ENCODE measurements at places on chromosomes 5 and 9. TPM values are rescaled to one million over a fixed set of nuclear protein-coding genes. Genes with fewer than 3 reads are reported as not detected.

RANBP3L gene
- 25.5 TPM for total RNA-seq

LRRC14B gene
- total RNA-seq, result not detected

ANKRD18B gene
- not detected for total RNA-seq

DNA sequence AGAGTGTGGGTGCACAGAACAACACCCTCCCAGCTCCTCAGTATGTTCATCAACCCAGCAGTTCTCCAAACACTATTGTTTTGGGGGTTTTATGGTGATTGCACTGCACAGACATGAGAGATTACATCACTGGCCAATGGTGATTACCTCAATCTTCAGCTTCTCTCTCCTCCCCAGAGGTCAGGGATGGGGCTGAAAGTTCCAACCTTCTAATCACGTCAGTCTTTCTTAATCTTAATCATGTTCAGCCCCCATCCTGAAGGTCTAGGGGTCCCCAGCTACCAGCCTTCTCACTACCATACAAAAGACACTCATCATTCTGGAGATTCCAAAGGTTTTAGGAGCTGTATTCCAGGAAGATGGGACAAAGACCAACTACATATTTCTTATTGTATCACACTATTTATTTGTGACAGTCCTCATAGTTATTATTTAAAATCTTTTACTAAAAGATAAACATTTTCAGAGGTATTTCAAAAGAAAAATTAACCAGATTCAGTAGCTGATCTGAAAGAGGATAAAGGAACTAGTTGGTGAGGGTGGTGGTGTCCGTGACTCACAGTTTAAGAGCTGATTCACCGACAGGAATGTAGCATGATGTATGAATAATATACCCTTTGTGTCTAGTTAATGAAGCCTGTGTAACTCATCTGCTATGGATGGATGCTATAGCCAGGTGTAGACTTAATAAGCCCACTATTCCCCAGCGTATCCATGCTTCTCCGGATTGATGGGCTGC, 35.6 kb downstream of the RASEF start:
- DNase-seq, result no peak

GRCh38 chr5:39783756-39784421, 359.1 kb upstream of the DAB2 start:
- DNase-seq, result no peak

DNA sequence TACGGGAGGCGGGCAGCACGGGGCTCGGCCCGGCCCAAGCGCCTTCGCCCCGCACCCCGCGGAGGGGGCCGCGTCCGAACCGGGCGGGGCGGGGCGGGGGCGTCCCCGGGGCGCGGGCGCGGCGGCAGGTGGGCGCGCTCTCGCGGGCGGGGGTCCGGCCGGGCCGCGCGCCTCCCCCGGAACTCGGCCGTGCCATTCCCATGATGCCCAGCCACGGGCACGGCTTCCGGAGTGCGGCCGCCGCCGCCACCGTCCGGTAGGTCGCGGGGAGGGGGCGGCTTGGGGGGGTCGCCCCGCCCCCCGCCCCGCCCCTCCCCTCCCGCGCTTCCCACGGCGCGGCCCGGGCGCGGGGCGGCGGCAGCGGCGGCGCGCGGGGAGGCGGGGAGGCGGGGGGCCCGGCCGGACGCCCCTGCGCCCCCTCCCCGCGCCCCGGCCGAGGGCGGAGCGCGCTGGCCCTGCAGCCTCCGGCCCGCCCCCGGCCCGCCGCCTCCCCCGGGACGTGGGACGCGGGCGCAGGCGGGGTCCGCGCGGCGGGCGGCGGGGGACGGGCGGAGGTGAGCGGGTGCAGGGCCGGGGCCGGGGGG, at the start of gene PPP1R26:
Gene PPP1R26, plus strand, starts transcription at position 314 of the 584 bp plus-strand sequence. CDS start 4,729 bp downstream, outside the sequence.
- DNase-seq, result no peak

- DNase-seq, result no peak
Measured at GRCh38 chr9:82597241-82598203, 465.4 kb downstream of the RASEF start.

CARTPT gene
- total RNA-seq, result 39.4 TPM

GRCh38 chr5:172107571-172107970, 80.5 kb downstream of the STK10 start:
- DNase-seq, result no peak

GNA14 gene
- total RNA-seq, result 5.8 TPM

- DNase-seq, result no peak
Measured at GRCh38 chr9:136003411-136004218, 42.4 kb upstream of the UBAC1 start.

DNA sequence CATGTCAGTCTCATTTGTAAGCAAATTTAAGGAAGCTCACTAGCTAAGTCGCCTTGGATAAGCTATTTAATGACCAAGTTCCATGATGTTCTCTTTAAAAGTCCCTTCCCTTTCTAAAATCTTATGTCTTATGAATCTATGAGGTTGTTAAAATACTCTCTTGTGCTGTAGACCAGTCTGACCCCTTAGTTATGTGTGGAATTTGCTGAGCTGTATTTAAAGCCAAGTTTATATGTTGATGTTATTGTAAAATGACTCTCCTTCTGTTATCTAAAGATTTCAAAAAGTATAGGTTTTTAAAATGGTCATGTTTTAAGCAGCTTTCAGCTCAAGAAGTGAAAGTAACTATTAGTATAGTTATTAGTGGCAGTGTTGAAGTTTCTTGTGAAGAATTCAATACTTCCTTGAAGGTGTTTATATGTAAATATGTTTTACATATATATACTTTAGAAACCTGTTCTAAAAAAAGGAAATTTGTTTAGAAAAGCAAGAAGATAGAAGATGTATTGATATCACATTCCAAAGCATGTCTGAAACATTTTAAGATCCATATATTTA, 92.2 kb downstream of the CDC42SE2 start:
- DNase-seq, result no peak

DNA sequence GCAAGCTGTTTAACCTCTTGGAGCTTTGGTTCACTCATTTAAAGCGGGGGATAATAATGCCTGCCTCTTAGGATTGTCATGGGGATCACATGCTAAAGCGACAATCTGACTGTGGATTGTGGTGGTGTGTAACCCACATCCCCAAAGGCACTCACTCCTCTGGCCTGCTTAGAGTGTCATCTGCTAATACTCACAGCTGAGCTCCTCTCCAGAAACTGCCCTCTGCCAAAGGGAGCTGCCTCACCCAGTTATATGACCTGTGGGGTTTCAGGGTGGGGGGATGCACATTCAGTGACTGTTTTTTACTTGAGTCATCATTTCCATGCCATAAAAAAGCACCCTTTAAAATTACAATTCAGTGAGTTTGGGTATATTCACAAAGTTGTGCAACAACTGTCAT, 110.0 kb upstream of the SPOCK1 start:
- DNase-seq, result no peak

GRCh38 chr5:113608113-113608596, 94.7 kb downstream of the YTHDC2 start:
- DNase-seq, result no peak

HAUS6 gene
- 7.0 TPM for total RNA-seq

TUSC1 gene
- 31.1 TPM for total RNA-seq

DNA sequence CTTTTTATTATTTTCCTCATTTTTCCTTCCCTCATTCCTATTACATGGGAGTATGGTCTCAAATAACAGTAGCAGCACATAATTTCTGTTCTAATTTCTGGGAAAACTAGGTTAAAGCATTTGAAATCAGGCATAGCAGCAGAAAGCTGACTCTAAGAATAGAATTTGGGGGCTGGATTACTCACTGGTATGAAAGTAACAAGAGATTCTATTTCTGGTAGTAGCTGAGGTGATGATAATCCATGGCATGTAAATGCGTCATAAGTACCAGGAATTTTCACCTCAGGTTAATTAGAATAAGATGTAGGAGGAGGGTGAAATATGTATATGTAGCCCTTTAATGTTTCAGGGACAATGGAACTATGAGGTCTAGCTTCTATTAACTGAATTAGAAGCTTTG, 662.0 kb downstream of the PTPRD start:
- no peak for DNase-seq

- DNase-seq, result no peak
Measured at GRCh38 chr5:35988529-35988928, 2.7 kb downstream of the UGT3A1 start.

DNA sequence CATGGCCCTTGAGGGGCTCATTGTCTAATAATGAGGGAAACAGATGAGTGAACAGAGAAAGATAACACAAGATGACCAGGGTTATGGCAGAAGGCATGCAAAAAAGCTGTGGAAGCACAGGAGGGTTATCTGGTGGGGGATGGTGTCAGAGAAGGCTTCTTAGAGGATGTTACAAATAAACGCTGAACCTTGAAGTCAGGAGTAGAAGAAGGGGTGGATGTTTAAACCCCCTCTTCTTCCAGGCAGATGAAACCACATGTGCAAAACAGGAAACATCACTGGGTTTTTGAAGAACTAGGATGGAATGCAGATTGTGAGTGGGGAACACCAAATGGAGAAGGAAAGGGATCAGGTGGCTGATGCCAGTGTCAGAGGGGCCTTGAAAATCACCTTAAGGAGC, 41.8 kb upstream of the NR5A1 start:
- no peak for DNase-seq

DNA sequence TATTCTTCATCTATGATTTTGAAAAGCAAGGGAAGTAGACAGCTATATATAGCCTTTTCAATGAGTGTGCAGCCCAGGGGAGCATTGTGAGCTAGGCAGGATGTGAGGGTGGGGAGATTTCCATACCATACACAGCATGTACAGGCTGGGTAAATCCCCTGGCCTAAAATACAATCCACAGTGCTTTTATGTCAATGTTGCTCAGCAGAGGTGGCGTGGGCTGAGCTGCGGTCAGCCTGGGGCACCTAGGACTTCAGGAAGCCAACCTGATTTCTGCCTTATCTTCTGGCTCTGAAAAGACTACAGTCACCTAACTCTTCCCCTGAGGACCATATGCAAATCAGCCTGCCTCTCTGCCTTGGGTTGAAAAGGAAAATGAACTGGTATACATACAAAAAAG, 6.3 kb upstream of the GARIN3 start:
- DNase-seq, result no peak

QRFP gene
- total RNA-seq, result not detected

DNA sequence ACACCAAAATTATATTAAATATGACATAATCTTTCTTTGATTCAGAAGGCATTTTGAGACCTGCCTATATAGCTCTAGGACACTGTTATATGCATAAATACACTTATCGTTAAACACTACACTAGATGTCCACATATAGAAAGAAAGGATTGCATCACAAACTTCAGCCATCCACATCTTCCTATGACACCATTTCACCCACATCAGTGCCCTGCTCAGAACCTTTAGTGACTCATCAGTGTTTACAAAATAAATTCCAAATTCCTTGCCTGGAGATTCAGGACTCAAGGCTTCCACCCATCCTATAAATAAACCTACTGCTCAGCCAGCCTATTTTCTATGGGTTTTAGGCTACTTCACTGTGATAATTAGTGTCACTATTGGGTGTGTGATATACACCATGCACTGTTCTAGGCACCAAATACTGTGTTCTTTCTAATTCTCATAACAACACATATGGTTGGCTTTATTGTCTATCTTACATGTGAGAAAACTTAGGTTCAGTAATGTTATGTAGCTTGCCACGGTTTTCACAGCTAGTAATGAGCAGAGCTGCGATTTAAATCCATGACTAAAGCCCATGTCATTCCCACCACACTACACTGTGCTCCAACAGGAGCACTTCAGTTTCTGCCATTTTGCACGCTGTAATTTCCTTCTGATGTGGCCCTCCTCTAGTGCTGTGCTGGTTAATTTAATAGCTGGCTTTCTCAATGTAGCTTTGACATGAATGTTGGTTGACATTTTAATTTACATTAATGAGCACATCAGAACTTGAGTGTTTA, 103.3 kb downstream of the SREK1 start:
- no peak for DNase-seq

GRCh38 chr9:78986446-78986845, 585.3 kb upstream of the TLE4 start:
- DNase-seq, result no peak

GRCh38 chr9:89596937-89597555, 7.8 kb upstream of the GADD45G start:
- DNase-seq, result no peak

DNA sequence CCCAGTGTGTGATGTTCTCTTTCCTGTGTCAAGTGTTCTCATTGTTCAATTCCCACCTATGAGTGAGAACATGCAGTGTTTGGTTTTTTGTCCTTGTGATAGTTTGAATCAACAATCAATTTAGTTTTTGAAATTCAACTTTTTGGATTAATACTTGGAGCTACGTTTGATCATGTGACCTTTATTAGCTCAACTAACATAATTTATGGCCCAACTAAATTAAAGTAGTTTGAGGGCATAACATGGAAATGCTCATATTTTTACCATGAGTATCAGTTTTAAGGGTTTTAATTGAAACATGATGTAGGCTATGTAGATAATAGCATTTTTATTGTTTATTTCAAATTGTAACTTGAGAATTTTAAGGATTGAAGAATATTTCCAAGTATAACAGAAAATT, 168.0 kb downstream of the CCDC171 start:
- no peak for DNase-seq

SLC4A9 gene
- not detected for total RNA-seq

- no peak for DNase-seq
Measured at GRCh38 chr9:94974154-94974879, 247.8 kb downstream of the AOPEP start.

DNA sequence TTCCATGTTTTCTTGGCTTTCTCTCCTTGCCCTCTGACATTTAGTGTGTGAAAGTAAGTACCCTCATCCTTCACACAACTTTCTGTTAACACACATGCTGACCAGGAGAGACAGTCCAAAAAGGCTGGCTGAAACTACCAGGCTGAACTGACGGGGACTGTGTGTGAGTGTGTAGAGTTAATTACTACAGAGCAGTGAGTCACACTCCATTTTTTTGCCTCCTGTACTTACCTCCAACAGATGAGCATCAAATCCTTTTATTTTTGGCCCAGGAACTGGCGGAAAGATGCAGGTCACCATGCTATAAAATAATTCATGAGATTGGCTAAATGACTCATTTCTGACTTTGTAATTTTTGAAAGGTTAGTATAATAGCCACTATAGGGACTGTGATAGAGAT, 20.2 kb upstream of the AGXT2 start:
- DNase-seq, result no peak

DNA sequence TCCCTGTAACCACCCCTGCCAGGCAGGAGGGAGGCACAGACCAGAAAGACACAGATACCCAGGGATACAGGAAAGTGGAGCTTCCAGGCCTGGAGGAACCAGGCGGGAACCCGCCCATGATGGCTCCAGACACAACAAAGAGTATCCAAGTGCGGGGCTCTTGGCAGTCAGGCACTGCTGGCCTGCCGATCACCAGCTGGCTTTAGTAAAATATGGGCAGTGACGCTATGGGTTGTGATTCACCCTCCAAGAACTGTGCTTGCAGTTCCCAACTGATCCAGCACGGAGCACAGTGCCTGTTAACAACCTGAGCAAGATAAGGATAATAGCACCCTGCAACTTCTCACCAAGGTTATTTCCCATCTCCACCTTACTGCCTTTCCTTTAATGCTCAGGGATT, 463.3 kb downstream of the IRX1 start:
- no peak for DNase-seq

GRCh38 chr5:135174315-135175096, 140.5 kb upstream of the PITX1 start:
- no peak for DNase-seq

DNA sequence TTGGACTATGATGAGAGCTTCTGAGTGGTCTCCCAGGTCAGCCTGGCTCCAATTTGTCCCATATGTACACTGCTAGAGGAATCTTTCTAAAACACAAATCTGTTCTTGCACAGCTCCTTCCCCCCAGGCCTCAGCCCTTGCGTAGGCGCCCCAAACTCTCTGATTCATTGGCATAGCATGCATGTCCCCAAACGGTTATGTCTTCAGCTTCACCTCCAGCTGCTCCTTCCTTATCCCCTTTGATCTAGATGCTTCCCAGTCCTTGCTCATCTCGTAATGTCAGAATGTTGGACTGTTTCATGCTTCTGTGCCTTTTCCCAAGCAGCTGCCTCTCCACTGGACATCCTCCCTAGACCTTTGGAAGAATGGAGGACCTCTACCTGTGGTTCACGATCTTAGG, 60.1 kb upstream of the BASP1 start:
- DNase-seq, result no peak
